C1 segment of cervical spinal cord (tissue), 14 donors: ENCODE measurements at places on chromosomes 13 and 19.

DNA sequence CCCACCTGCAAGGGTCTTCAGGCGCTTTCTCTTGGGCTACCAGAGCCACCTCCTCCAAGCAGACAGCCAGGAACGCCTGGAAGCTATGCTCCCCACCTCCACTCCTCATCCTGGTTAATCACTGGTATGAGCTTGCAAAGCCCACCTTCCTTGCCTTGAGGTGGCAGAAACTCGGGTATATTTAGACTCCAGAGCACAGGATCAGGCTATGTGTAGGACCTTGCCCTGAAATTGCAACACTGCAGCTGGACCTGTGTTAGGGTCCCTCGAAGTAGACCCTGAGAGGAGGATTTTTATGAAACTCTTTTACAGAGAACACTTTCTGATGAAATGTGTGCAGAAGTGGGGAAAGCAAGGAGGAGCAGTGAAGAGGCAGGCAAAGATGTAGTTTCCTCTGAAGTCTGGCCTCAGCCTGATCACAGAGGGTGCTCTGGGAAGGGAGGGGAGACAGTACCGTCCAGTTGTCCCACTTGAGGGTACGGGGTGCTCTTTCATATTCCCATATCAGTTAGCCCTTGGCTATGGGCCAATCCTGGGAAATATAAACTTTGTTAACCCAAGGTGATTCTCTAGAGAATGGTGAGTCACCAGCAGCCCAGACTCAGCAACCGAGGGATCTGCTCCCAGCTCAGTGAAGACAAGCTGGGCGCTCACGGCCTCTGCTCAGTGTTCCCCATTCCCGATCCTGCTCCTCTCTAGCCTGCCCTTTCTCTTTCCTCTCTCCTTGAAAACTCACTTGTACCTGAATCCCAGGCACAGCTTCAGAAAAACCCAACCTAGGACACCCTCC is 157.9 kb downstream of the UQCRFS1 start:
- DNase-seq: no peak

DNA sequence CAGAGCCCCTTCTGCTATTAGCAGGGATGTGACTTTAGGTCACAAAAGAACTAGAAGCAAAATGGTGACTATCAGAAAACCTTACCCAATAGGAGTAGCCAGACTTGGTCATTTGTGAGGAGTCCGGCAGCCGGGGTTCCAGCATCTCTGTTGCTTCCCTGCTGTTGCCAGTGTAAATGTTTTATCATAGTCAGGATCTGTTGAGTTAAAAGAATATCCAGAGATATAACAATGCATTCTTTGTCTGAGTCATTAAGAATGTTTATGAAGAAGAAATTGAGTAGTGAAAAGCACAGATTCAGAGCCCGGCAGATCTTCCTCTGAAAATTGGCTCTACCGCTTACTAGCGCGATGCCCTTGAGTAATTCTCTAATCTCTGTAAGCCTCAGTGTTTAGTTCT is 84.2 kb downstream of the COL4A2 start:
- no peak for DNase-seq

- no peak for DNase-seq
Measured at GRCh38 chr13:43343645-43344044, 320.3 kb downstream of the DNAJC15 start.

DNA sequence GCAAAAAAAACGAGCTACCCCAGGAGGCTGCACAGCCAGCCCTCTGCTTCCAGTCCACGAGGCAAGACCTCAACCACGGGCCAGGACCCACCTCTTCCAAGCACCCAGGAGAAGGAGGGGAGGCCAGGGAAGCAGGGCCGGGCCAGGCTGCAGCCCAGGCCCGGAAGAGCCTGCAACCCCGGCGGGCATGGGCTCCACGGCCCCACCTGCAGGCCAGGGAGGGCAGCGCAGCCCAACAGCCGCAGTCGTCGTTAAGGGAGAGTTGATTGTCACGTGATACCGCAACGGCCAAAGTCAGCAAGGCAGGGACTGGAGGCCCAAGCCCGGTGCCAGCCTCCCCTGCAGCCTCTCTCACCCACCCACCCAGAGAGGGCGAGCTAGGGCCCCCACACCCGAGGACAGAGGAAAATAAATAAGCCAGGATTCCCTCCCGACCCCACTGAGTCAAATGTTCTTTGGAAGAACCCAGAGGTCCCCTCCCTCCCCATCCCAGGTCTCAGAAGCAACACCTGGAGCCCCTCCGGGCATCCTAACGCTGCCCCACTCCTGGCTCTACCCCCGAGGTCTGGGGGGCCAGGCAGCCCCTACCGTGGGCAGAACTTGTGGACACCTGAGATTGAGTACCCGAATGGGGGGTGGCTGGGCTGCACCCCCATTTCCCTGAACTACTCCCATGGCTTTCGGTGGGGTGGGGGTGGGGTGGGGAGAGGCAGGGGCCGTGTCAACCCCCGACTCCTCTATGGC is 5.2 kb upstream of the REXO1 start:
- peak; percentile 16 for DNase-seq

- DNase-seq: no peak
Measured at GRCh38 chr13:51240958-51241357, 18.8 kb downstream of the FAM124A start.

- DNase-seq: no peak
Measured at GRCh38 chr19:43782311-43782660, 1.5 kb upstream of the KCNN4 start.

GRCh38 chr13:35617420-35617819 is 140.9 kb upstream of the MAB21L1 start:
- no peak for DNase-seq

- DNase-seq: no peak
Measured at GRCh38 chr13:106906426-106906996, 338.6 kb upstream of the ARGLU1 start.

GRCh38 chr19:5096536-5096935 is 127.6 kb downstream of the KDM4B start:
- DNase-seq: no peak

GRCh38 chr19:5718579-5719273 is 1.2 kb downstream of the LONP1 start:
- no peak for DNase-seq

- DNase-seq: no peak
Measured at GRCh38 chr19:29983568-29983967, 41.5 kb downstream of the URI1 start.

- no peak for DNase-seq
Measured at GRCh38 chr13:98484289-98485219, 92.4 kb downstream of the STK24 start.

DNA sequence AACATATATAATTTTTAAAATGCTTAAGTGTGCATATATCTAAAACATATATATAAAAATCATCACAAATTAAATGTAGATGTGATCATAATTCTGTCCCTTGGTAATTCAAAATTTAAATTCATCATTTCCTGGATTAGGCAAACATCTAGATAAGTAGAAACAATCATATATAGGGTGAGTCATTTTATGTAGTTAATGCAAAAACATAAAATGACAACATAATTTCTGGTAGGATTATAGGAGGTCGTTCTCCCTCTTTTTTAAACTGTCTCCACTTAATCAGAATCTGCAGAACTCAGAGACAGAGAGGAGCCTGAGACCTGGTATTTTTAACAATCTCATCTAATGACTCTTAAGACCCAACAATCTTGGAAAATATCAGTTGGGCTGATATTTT is 333.4 kb downstream of the KCTD12 start:
- no peak for DNase-seq

DNA sequence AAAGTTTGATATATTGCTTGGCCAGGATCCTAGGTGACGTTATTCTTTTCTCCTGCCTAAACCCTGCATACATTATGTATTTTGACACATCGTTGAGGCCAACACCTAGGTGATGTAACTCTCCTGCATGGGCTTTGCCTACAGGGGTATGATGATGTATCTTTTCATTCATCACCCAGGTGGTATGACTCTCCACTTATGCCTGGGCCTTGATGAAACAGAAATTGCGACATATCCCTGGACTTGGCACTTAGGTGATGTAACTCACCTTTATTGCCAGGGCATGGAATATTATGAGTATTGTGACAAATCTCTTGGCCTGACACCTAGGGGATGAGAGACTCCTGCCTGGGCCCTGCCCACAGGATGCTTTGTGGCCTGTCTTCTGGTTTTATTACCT is 18.5 kb upstream of the ZNF681 start:
- no peak for DNase-seq

GRCh38 chr13:62747152-62747551 is 1331.5 kb upstream of the PCDH20 start:
- no peak for DNase-seq

- no peak for DNase-seq
Measured at GRCh38 chr13:102017248-102017647, 384.6 kb downstream of the FGF14 start.

- no peak for DNase-seq
Measured at GRCh38 chr13:67520886-67521285, 290.8 kb upstream of the PCDH9 start.

- DNase-seq: no peak
Measured at GRCh38 chr19:15260939-15261338, 28.7 kb upstream of the EPHX3 start.

- DNase-seq: no peak
Measured at GRCh38 chr19:13707915-13708314, 56.4 kb upstream of the MRI1 start.

DNA sequence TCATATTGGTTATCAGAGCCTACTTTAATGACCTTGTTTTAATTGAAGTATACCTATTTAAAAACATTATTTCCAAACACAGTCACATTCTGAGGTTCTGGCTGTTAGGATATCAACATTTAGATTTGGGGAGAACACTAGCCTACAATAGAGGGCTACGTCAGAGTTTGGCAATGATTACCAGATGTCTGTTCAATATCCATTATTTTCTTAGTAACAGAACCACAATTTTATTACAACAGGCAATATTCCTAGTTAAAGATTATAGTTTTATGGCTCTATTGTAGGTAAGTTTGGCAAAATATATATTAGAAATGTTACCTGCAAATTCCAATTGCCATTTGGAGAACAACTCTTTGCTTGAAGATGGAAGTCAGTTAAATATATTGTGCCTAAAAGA is 1163.1 kb upstream of the MIR17HG start:
- DNase-seq: no peak

DNA sequence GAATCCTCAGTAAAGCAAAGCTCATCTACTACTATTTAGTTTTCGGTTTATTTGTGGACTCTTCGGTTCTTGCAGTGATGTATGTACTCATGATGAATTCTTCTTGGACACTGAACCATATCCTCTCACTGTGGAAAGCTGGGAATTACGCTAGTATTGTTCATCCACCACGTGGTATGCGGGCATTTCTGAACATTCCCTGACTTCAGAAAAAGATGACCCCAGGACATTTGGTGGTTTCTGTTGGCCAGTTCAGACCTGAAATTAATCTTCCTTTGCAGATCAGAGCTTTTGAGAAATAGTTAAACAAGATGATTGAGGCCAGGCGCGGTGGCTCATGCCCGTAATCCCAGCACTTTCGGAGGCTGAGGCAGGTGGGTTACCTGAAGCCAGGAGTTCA is 25.3 kb upstream of the FBN3 start:
- DNase-seq: no peak

GRCh38 chr19:29760752-29761502 is 45.9 kb upstream of the C19orf12 start:
- no peak for DNase-seq

DNA sequence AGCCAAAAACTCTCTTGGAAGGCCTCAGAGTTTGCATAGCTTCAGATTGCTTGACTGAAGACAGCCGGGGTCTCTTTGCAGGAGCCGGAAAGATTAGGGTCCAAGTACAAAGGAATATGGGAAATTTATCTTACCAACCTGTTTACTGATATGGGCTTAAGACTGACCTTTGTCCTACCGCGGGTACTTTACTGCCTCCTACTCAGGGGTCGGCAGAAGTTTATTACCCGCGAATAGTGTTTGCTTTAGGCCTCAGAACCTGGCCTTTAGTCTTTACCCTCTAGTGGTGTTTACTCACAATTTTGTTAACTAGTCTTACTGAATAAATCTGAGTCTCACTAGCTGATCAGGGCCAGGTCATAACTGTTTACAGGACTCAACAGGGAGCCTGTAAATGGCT is 765.4 kb upstream of the SPRY2 start:
- DNase-seq: no peak

- no peak for DNase-seq
Measured at GRCh38 chr13:49759503-49759902, 33.0 kb downstream of the KPNA3 start.

- no peak for DNase-seq
Measured at GRCh38 chr19:55041627-55042343, 3.7 kb upstream of the GP6 start.

GRCh38 chr13:112664501-112665203 is 25.2 kb upstream of the ATP11A start:
- DNase-seq: no peak

GRCh38 chr13:36555151-36555986 is 118.5 kb upstream of the SERTM1 start:
- no peak for DNase-seq

- DNase-seq: no peak
Measured at GRCh38 chr13:48448959-48449614, 36.2 kb upstream of the LPAR6 start.

GRCh38 chr13:113114511-113115362 is 7.9 kb upstream of the F10 start:
- no peak for DNase-seq

DNA sequence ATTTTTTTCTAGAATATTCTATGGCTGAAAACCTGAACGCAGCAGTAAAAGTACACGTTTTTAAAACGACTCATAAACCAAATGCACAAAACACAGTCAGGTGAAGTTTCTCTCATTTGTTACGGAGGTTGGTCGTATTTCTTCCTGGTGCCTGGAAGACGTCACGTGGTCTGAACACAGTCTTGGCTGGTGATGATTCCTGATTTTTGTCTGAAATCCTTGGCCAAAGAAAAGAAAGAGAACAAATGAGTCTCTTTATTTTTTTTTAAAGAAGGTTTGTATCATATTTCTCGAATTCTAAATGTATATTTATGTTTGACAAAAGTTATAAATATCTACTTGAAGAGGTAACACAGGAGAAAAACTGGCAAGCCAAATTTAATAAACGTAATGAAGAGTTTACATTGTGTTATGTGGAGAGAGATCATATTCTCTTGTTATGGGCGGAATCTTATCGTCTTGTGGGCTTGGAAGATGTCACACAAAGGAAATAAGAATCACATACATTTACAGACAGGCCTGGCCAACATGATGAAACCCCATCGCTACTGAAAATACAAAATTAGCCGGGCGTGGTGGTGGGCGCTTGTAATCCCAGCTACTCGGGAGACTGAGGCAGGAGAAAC is 10.0 kb upstream of the PNMA8A start:
- no peak for DNase-seq

GRCh38 chr19:41324231-41324702 is 14.3 kb downstream of the CCDC97 start:
- no peak for DNase-seq
